ENCODE measurements at places on chromosomes 1 and 21.

- DNase-seq: no peak
Measured at GRCh38 chr1:53648516-53648915, 90.4 kb downstream of the GLIS1 start.

DNA sequence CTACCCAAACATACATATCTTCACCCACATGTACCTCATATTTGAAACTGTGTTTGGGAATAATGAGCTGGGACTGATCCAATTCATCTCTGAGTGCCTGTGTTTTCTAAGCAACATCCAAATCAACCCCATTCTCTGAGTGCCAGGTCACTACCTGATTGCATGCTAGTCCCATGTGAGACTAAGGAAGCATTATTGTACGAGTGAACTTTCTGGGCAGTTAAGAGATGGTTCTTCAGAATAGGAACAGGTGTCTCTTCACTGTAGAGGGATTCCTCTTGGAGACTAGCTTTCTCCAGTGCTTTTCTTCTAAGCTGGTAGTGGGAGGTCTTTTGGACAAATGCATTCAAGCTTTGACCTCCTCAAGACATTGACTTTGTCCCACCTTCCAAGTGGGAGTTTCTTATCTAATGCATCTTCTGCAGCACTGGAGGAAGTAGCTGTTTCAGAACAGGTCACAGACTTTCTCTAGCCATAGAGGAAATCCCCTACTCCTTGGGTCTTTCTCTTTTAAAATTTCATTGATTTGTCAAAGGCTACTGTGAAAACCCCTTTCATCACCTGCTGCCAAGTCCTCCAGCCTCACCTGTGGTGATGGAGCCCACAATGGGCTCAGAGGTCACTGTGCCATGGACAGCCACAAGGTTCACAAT is 172.0 kb upstream of the KIAA0040 start:
- no peak for DNase-seq

DNA sequence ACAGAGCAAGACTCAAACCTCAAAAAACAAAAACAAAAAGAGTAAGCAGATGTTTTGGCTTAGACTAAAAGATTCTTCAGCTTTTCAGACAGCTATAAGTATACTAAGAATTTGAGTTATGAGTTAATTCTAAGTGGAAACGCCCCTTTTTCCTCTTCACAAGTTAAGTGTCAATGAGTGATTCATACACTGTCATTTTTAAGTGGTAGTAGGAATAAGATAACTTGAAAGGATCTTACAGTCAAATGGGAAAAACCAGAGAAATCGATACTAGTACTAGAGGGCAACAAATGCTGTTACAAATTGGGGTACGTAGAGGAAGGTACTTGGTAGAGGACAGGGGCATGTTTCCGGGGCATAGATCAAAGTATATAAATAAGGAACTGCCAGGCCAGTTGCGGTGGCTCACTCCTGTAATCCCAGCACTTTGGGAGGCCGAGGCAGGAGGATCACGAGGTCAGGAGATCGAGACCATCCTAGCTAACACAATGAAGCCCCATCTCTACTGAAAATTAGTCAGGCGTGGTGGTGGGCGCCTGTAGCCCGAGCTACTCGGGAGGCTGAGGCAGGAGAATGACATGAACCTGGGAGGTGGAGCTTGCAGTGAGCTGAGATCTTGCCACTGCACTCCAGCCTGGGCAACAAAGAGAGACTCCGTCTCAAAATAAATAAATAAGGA is 7.4 kb downstream of the H3-3A start:
- no peak for DNase-seq

DNA sequence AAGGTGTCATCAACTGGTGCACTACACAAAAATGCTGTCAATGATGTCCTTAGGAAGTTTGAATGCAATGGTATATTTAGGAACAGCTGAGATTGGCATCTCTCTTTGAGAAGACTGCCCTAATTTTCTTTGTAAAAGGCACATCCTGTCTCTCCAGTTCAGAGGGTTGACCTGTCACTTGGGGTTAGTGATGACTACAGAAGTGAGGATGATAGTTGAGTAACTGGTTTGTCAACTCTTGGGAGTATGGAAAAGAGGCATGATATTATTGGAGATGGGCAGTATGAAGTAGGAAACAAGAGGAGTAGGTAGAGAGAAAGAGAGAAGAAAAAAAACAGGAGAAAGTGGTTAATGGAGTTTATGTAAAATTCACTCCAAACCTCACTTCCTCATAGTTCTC is 40.4 kb upstream of the PIGC start:
- no peak for DNase-seq

DNA sequence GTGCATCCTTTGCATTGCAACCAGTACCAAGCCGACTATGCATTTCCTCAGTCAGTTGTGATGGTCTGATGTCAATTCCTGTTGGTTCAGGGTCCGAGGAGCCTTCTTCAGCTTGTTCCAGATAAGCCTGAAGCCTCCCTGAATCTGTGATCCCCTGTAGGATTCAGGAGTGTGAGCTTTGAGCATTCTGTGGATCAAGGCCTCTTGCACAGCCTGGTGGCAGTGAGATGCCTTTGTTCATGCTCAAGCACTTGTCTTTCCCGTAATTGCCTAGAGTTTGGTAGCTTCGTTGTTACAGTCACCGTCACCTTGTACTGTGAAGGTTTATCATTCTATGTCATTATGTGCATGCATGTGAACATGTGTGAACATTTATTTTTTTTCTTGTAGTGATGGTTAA is 103.5 kb downstream of the PBX1 start:
- DNase-seq: no peak

- DNase-seq: no peak
Measured at GRCh38 chr1:110484801-110485200, 33.9 kb downstream of the PROK1 start.

GRCh38 chr1:232463225-232463624 is 166.7 kb downstream of the SIPA1L2 start:
- DNase-seq: no peak

DNA sequence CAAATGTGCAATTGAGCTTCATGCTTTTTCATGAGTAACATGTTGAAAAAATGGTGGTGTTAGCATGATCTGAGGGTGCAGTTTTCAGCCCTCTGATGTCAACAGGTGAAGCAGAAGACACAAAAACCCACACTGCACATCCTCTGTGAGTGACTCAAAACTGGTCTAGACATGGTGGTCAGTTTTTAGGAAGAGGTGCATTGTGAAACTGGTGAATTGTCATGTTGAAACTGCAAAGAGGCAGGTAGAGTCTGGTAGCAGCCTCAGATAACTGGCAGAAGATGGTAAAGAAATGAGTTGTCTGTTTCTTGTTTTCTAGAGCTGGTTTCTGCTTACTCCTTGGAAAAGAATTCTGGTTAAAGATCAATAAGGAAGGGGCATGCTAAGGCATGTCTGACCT is 97.3 kb upstream of the HMCN1 start:
- DNase-seq: no peak

DNA sequence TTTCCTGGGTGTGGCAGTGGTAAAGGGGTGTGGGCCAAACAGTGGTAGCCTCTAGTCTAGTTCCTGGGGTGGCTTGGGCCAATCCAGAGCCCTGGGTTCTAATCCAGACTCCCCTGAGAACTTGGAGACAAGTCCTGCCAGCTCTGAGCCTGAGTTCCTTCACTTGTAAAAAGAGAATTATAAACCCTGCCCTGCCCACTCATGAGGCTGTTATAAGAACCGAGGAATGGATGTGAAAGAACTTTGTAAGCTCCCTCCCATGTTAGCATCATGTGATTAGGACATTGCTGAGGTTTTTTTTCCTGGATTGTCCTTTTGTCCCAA is 131.0 kb downstream of the RRAGC start:
- no peak for DNase-seq

- DNase-seq: no peak
Measured at GRCh38 chr1:161902182-161902581, 121.5 kb downstream of the OLFML2B start.

- no peak for DNase-seq
Measured at GRCh38 chr1:4724001-4724400, 69.6 kb downstream of the AJAP1 start.

DNA sequence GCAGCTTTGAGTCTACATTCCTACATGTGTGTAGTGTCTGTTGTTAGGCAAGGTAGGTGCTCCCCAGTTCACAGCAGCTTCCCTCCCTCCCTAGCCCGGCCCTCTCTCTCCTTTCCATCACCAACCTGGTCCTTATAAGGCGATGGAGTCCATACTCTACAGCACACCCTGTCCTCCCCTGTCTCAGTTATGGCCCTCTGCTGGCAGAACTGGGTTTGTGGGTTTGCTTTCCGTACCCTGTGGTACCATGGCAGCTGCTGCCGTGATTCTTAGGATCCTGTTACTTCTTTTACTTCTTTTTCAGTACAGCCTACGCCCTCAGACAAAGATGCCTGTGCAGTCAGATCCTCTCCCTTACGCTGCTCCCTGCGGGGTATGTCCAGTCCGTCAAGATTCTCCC is 31.7 kb downstream of the AK5 start:
- DNase-seq: peak; percentile 6

DNA sequence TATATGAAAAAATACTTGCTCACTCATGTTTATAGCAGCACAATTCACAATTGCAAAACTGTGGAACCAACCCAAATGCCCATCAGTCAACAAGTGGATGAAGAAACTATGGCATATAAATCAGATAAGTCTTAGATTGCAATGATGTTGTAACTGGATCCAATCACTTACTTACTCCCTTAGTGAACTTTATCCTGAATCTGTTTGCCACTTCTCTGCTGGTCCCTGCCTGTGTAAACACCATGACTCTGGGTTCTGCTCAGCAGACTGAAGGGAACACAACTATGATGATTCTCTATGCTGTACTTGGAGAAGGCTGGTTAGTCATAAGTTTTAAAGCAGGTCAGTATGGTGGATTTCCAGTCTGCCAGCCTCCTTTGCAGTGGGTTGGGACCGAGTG is 391.2 kb downstream of the RWDD3 start:
- no peak for DNase-seq

DNA sequence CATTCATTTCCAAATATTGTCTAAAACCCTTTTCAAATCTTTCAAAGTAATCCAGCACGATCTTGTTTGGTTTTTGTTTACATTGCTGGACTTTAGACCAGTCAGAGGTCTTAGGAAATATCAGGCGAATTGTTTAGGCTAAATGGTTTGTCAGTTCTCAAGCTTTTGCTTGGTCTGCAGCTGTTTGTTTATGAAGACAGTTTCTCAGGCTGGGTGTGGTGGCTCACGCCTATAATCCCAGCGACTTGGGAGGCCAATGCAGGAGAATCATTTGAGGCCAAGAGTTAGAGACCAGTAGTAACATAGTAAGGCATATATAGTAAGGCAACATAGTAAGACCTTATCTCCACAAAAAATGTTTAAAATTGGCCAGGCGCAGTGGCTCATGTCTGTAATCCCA is 77.5 kb downstream of the DNTTIP2 start:
- DNase-seq: no peak

DNA sequence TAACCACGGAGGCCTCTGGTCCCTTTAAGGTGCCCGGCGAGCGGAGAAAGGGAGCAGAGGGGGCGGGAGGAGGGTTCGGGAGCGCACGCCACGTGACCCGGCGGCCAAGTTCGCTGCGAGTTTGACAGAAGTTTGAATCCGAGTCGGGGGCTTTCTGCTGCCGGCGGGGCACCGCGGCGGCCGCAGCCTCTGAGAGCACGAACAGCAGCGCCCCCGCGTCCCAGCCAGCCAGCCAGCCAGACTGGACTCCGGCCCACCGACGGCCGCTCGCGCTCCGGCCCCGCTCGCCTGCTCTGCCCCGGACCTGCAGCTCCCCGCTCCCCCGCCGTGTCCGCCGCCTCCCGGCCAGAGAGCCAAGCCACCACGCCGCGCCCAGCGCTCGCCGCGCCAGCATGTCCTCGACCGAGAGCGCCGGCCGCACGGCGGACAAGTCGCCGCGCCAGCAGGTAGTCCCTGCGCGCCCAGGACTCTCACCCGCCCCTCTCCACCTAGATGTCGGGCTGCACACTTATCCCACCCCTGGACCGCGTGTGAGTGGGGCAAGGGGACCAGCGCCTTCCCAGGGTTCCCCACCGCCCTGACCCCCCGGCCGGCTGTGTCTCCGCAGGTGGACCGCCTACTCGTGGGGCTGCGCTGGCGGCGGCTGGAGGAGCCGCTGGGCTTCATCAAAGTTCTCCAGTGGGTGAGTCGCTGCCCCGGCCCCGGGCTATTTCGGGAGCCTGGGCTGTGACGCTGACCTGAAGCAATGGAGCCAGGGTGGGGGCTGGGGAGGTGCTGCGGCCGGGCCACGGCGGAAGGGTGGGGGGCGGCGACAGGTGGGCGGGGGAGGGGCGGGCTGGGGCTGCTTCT is at the start of gene SYPL2:
Gene SYPL2 (plus strand): TSS at position 95 of the 849 bp plus-strand sequence. CDS start 298 bp downstream, at position 393.
- DNase-seq: peak; percentile 77

- no peak for DNase-seq
Measured at GRCh38 chr1:175539986-175540385, 203.4 kb downstream of the TNR start.

DNA sequence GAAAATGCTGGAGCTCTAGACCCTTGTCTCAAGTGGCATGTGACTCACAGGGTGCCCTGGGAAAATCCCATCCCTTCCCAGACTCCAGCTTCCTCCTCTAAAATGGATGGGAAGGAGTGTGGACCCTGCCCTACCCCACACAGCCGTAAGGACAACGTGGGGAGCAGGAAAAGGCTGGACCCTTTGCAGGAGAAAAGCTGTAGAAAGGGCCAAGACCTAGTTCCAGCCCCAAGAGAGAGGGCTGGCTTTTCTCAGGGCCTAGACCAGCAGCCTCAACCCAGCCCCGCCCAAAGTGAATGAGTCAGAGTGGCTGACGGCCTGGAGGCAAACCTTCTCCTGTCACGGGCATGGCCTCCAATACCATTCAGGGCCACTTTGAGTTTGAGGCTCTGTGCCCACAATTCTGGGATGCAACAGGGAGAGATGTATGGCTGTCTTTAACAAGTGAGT is 1.1 kb downstream of the LAMB3 start:
- DNase-seq: no peak
